ENCODE measurements at places on chromosomes 13 and 19.

- DNase-seq: peak; percentile 32
Measured at GRCh38 chr19:47518139-47518538, 3.3 kb upstream of the NAPA start.

DNA sequence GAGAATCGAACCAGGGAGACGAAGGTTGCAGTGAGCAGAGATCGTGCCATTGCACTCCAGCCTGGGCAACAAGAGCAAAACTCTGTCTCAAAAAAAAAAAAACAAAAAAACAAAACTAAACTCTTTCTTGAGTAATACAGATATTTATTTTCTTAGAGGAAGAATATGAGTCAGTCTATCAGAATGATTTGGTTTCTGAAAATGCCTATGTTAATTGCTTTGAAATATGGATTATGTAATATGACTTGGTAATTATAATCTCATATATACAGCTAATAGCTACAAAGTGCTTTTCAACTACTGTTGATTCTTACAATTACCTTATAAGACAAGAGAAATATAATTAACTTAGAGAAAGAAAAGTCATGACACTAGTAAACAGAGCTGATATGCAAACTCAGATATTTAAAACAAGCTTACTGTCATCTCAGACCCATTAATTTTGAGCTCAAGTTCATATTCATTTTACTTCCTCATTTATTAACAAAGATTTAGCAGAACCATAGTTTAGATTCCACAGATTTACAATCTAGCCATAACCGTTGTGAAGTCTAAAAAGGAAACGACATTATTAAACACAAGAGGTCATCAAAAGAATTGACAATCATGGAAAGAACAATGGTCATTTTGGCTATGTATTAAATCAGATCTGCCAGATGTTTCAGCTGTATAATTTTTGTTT lies 88.0 kb downstream of the TBC1D4 start:
- no peak for DNase-seq

DNA sequence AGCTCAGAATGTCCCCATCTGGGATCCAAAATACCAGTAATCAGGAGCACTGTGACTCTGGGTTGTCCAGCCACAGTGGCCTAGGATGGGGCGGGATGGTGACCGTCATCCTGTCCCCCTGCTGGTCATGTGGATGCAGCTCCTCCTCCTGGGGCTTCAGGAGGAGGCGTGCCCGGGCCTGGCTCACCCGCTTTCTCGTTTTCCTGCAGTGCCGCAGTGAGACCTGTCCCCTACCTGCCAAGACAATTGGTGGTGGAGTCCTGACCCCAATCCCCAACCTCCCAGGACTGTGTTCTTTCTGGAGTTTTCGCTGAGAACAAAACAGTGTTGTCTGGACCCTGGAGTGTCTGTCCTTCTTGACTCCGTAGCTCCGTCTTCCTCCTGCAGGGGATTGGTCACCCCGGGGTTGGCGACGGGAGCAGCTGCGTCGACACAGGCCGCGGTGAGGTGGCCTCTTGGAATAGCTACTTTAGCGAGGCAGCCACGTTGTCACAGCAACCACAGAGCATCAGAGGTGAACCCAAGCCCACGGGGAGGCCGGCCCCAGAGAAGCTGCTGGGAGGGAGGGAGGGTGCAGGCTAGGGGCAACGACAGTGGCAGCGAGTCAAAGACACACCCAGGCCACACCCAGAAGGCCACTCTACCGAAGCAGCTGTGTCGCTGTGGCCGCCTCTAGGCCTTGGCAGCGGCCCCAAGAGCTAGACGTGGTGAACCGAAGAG lies 10.2 kb upstream of the EMC10 start:
- DNase-seq: no peak

- no peak for DNase-seq
Measured at GRCh38 chr19:39735688-39736087, 2.1 kb downstream of the CLC start.

- no peak for DNase-seq
Measured at GRCh38 chr13:30354493-30355383, 47.4 kb upstream of the KATNAL1 start.

Data from stimulated activated CD4-positive, alpha-beta T cell treated with anti-CD3 and anti-CD28 coated beads, Interleukin-4, amount 100 ng/mL, for 1 hour (primary cell).